ENCODE measurements at places on chromosomes 1 and 21.
A peak's percentile ranks its signal among the peaks of the same experiment; 100 is the strongest.

DNA sequence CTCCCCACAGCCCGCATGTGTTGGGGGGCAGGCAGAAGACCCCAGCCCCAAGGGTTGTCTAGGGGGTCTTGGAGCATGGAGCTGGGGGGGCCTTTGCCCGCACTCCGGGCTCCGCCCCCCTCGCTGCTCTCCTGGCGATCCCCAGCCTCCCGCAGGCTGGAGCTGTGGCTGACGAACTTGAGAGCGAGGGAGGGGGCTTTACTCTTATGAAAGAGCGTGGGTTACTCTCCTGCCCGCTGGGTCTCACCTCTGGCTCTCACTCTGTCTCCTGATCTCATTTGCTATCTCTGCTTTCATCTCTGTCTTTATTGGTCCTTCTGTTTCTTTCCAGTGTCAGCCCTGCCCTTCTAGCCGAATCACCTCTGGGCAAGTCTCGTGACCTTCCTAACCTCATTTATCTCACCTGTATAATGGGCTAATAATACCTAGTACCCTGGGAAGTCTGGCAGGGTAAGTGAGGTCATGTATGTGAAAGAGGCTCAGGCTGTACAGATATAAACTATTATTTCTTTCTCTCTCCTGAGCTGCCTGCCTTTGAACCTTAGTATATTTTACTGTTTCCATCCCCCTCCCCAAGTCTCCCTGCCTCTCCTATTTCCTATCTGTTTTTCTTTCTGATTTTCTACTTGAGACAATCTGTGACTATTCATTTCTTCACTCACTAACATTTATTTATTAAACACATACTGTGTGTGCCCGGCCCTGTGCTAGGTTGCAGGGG, 731 bp downstream of the EFNA4 start:
- DNase-seq: peak; percentile 82

DNA sequence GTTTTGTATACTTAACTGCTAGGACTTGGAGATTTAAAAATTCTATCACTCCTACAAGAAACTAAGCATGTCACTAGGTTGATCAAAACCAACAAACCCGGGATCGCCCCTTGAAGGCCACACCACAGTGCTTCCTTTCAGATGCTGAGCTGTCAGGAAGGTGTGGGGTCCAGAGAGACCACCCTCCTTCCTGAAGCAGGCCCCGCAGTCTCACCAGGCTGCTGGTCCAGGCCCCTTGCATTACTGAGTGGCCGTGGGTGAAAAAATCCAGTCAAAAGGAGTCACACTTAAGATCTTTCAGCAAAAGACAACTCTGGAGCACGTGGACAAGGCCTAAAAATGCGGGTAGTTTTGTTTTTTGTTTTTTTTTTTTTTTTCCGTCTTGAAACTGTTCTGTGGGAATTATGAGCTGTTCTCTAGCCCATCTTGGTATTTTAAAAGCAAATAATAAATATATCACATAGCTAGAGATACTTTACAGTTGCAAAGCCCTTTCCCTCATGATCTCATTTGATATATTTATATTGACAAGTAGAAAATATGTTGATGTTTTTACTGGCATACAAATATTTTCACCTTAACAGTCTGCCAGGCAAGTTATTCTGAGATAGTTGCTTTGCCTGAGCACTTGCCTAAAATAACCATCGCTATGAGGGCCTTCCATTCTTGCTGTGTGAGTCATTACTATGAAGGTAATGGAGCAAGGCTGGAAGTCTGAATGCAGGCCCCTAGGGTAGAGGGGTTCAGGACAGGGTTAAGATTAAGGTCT, 73.1 kb upstream of the EDEM3 start:
- no peak for DNase-seq

- no peak for DNase-seq
These were observed 109.9 kb downstream of the GALNT2 start for GRCh38 chr1:230176871-230177411.

- DNase-seq: no peak
These were observed 74.7 kb upstream of the BACH1 start for GRCh38 chr21:29224006-29224405.

DNA sequence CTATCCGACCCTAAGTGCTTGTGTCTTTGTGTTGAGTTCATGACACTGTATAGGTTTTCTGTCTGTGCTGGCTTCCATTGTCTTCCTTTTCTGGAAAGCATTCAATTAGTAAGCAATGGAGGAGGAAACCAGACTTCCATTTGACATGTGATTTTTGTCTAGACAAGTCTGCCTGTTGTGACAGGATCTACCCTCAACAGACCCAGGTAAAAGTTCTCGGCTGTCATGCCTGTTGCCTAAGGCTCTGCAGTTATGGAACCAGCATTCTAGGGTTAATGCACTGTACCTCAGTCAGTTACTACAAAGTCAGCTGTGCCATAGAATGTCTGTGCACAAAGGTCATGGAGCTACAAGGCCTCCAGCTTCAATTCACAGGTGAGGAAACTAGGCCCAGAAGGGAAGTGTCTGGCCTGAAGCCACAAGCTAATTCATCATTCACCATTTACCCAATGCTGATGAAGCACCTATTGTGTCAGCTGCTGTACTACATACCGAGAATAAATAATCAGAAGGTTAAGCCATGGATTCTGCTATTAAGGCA, 72.3 kb downstream of the PLPP3 start:
- no peak for DNase-seq

All from GM13977 (cell line).